ENCODE measurements at places on chromosomes 13 and 19.
A peak's percentile ranks its signal among the peaks of the same experiment; 100 is the strongest.

GRCh38 chr13:59601993-59602392, 561.7 kb downstream of the DIAPH3 start:
- DNase-seq = no peak

DNA sequence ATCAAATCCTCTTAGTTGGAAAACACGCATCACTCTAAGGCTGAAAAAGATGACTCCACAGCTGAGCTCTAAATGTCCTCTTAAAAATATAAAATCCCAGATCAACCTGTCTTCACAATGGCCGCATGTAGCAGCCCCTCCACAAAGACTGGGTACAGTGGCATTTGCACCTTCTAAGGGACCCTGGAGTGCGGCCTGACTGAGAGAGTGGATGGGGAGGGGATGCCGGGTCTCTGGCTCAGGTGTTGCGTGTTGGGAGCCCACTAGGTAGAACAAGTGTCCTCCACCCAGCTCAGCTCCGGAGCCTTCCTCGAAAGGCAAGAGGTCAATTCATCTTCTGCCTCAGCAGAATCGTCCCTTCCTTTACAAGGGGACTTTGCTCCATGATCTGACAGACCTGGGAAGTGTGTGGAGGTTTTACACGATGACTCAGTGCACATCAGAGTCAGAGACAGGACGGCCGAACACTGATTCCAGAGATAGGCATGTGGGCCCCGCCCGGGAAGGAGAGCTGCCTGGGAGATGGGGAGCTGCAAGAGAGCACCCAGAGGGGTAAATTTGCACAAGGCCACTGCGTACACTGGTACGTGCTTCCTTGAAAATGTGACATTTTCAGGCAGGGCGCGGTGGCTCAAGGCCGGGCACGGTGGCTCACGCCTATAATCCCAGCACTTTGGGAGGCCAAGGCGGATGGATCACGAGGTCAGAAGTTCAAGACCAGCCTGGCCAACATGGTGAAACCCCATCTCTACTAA, 23.5 kb upstream of the SLC15A1 start:
- no peak for DNase-seq

DNA sequence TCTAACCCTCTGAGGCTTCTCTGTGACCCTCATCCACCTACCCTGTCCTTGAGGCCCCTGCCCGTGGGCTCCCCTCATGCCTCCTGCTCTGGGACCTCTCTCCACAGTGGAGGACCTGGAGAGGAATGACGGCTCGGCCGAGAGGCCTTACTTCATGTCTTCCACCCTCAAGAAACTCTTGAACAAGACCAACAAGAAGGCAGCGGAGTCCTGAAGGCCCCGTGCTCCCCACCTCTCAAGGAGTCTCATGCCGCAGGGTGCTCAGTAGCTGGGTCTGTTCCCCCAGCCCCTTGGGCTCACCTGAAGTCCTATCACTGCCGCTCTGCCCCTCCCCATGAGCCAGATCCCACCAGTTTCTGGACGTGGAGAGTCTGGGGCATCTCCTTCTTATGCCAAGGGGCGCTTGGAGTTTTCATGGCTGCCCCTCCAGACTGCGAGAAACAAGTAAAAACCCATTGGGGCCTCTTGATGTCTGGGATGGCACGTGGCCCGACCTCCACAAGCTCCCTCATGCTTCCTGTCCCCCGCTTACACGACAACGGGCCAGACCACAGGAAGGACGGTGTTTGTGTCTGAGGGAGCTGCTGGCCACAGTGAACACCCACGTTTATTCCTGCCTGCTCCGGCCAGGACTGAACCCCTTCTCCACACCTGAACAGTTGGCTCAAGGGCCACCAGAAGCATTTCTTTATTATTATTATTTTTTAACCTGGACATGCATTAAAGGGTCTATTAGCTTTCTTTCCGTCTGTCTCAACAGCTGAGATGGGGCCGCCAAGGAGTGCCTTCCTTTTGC, 10.8 kb upstream of the ILF3 start:
- DNase-seq = no peak

- no peak for DNase-seq
Observed at GRCh38 chr19:54229146-54229545, 6.3 kb upstream of the LILRB3 start.

DNA sequence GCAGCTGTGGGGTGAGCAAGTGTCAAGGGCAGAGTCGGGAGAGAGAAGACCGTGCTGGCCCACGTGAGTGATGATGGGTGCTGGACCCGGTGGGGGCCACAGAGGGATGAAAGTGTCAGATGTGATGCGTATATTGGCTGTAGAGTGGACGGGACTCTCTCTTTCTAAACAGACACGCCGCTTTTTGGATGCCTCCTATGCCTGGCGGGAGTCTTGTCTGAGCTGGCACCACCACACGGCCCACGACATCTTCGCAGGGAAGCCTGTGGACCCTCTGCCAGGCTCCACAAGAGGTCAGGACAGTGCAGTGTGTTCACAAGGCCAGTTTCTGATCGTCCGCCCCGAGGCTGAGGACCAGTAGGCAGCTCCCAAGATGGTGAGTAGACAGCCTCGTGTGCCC, 12.9 kb upstream of the MRI1 start:
- DNase-seq = no peak

- DNase-seq = no peak
Observed at GRCh38 chr19:52237771-52238400, 31.5 kb upstream of the ZNF766 start.

DNA sequence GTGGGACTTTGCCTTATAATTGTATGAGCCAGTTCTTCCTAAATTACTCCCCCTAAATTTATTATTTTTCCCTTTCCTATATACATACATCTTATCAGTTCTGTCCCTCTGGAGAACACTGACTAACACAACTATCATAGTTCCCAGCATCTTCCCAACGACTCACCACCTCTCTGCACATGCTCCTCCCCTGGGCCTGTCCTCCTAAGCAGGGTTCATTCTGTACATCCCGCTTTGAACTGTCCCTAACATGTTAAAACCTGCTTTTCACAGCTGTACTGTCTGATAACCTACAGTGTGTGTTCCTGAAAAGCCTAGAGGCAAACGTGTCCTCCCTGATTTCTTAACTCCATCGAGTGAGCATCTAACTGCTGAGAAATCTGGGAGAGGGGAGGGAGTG, 141.7 kb downstream of the EFNB2 start:
- no peak for DNase-seq

GRCh38 chr13:86000546-86000945, 201.3 kb upstream of the SLITRK6 start:
- DNase-seq = no peak

DNA sequence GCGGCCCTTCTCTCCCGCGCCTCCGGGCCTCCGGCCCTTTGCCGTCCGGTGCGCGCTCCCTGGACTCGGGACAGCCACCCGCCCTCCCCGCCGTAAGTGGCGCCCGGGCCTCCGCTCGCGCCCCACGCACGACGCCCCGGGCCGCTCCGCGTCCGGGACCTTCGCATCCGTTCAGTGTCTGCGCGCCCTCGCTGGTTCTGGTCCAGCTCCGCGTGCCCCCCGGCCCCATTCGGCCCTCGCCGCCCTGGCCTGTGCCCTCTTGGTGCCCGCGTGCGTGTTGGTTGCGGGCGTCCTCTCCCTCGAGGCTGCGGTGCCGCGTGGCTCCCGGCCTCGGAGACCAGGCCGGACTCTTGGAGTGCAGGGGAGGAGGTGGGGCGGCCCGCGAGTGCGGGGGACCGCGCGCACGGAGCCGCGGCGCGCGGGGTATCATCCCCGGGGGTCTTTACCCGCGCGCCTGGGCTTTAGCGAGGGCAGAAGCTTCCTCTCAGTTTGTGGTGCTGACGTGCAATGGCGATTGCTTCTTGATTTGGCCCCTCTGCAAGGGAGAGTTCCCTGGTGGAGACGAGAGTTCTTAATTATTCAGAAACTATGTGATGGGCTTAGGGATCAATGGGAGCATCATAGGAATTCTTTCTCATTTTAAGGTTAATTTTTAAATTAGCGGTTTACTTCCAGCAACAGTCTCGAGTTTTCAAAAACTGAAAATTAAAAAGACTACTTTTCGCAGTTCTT, 757 bp downstream of the WASF3 start:
- no peak for DNase-seq

GRCh38 chr13:105971312-105971711, 564.1 kb downstream of the EFNB2 start:
- DNase-seq = no peak

DNA sequence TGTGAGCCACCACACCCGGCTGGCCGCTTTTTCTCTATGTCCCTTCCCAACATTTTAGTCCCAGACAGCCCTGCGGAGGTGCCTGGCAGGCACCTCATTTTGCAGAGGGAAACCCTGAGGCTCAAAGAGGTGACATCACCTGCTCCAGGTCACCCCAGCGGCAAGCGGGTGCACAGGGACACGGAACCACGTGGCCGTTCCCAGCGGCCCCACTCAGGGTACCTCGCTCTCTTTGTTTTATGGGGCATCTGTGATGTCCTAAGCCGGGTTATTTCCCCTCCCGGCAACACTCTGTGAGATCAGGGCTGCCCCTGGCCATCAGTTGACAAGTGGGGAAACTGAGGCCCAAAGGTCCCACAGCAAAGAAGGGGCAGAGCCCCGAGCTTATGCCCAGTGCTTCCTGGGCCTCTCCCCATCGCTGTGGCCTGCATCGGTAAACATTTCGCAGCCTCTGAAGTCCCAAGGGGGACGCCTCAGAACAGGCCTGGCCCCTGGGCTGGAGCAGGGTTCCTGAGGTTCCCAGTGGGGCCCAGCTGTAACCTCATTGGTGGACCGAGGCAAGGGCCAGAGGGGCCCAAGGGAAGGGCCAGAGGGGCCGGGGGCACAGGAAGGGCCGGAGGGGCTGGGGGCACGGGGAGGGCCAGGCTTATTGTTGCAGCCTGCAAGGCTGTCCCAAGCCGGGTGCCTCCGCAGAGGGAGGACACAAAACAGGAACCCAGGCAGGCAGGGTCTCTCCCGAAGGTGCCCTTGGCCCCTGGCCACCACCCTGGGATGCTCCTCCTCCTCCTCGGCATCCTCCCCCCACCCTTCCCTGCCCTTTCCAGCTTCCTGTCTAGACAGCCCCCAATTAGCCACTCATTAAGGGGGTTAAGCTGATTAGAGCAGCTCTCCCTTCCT, 39.0 kb downstream of the SMIM24 start:
- no peak for DNase-seq

- no peak for DNase-seq
Observed at GRCh38 chr19:262125-262524, 29.1 kb downstream of the PLPP2 start.

- DNase-seq = no peak
Observed at GRCh38 chr13:19048381-19048780, 133.2 kb downstream of the TUBA3C start.

- no peak for DNase-seq
Observed at GRCh38 chr13:99386911-99387788, 80.0 kb upstream of the GPR183 start.

DNA sequence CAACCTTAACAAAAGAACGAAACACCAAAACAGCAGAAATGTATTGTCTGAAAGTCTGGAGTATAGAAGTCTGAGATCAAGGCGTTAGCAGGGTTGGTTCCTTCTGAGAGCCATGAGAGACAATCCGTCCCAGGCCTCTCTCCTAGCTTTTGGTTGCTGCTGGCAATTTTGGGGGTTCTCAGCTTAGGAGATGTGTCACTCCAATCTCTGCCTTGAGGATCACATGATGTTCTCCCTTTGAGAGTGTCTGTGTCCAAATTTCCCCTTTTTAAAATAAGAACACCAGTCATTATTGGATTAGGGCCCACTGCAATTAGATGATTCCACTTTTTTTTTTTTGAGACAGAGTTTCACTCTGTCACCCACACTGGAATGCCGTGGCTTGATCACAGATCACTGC, 10.1 kb downstream of the KCNN1 start:
- no peak for DNase-seq

DNA sequence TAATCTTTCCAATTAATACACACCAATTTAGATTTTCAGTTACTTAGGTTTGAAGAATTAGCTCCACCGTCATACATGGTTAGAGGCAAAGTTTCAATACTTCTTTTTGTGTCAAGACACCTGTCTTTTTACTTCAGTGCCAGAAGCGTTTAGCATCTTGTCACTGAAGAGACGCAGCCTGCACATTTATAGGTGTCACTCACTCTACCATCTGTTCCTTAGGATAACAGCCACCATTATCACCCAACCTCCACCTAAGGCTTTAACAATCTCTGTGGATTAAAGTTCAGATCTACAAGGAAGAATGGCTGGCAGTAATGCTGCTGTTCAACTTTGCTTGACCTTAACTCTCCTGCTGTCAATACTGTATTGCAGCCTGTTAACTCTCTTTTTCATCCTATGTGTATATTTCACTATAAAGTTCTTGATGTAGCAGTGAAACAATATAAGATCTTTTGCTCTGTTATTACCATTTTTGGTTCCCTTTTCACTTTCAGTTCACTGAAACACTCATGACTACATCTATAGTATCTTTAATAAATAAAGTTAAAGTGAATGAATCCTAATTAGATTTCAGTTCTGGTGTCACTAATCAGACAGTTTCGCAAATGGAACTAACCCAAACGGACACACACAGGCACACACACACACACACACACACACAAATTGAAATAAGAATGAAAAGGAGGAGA, 435.6 kb downstream of the PCDH9 start:
- no peak for DNase-seq

GRCh38 chr13:83298617-83299016, 583.7 kb downstream of the SLITRK1 start:
- no peak for DNase-seq

GRCh38 chr13:46662690-46663089, 109.7 kb downstream of the LRCH1 start:
- DNase-seq = no peak

GRCh38 chr13:38667526-38668109, 19.3 kb upstream of the FREM2 start:
- DNase-seq = no peak

- DNase-seq = peak; percentile 61
Observed at GRCh38 chr19:43901395-43902390, 33.4 kb downstream of the ZNF45 start.

DNA sequence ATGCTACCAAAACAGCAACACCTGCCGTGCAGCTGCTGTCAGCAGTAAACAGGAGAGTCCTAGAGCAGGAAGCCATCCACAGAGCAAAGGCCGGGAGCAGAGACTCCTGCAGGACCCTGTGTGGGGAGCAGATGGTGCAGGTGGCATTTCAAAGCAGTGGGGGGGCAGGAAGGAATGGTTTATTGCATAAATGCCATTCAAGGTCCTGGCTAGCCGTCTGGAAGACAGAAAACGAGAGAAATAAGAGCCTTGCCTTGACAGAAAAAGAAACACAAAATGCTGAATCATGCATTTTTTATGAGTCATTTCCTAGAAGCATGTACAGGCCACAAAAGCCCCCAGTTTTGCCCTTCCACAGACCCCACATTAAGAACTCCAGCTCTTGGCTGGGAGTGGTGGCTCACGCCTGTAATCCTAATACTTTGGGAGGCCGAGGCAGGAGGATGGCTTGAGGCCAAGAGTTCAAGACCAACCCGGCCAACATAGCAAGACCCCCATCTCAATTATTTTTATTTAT, 5.4 kb downstream of the RSPH6A start:
- peak; percentile 45 for DNase-seq
